ENCODE measurements at places on chromosomes 2 and 18. TPM values are rescaled to one million over a fixed set of nuclear protein-coding genes. Genes with fewer than 3 reads are reported as not detected.

DNA sequence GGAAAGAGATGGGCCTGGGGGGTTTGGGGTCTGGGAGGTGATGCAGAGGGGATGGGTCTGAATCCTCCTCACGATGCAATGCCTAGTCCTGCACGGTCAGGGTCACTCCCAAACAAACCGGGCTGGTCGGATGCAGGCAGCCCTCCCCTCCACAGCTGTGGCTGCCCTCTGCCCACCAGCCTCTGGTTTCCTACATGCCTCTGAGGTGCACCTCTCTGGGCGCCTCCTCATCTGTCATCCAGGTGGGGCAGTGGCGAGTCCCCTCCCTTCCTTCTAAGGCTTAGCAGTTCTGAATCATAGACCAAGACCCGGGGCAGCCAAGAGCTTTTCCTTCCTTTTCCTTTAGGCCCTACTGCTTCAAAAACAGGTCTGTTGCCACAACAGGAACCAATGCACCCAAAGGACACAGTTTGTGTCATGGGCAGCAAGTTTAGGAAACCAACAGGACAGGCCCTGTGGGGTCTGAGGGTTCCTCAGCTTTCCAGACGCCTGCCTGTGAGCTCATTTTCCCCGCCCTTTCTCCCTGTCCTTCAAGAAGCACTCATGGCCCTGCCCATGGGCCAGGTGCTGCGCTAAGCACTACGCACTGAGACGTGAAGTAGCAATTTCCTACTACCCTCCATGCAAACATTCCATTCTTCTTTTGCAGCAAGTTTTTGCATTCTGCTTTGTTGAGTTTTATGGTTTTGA lies 6.5 kb upstream of the MAL start:
- no peaks in the 10 kb centered on the region for H3K36me3 ChIP-seq
- DNase-seq, result no peak
- peaks cover 8% of the 10 kb centered on the region for H3K27me3 ChIP-seq
- no peak overlapping the region for H3K4me3 ChIP-seq
- no peaks in the 10 kb centered on the region for H3K4me1 ChIP-seq

DNA sequence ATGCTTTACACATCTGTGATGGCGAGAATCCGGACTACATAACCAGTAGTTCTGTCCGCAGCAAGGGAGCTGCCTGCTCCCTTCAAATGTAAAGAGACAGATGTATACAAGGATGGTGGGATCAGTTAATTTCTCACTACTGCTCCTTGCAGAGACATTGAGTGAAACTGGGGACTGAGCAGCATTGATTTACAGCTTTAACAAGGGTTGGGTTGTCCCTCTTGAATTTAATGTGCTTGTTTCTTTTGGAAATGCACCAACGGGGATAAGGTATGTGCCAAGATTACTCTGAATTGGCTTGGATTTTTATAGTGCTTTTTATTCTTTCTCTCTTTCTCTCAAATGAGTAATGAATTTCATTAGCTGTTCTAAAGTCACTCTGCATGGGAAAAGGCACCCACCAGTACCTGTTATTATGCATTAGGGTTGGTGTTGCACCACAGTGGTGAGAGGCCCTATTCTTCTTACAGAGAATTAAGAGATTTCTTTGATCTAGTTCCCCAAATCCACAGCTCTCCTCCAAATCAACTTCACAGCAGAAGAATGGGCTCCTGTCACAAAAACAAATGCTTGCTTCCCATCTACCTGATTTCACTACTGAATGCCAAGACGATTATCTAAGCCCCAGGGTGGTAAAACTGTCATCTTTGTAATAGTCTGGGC lies 107.6 kb downstream of the DOCK10 start:
- no peak overlapping the region for H3K4me3 ChIP-seq
- no peak overlapping the region for H3K27ac ChIP-seq
- peaks cover 20% of the 10 kb centered on the region for H3K4me1 ChIP-seq
- no peak for DNase-seq

DNA sequence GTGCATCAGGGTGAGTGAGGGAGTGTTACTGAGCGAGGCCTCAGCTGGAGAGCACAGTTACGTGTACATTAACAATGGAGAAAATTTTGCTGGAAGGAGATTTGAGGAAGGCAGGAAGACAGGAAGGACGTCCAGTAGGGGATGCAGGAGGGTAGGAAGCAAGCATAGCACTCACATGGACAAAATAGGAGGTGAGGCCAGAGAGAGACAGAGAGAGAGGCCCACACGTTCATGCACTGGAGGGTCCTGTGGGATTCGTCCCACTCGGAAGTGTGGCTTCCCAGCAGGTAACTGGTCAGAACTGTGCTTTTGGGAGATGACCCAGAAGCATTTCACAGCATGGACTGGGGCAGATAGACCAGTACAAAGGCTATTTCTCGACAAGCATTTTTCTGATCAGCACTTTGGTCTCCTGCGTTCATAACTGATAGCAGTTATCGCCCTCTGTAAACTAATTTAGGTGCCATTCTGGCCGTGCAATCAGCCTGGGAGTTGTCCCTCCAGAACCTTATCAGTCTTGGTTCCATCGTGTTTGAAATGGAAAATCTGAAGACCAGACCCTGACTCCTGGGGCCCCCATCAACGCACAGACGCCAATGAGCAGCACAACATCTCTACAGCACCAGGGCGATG lies 5.7 kb downstream of the LCT start:
- H3K4me1 ChIP-seq, result no peaks in the 10 kb centered on the region
- H3K27me3 ChIP-seq, result no peaks in the 10 kb centered on the region
- no peaks in the 10 kb centered on the region for H3K36me3 ChIP-seq
- H3K4me3 ChIP-seq, result no peak overlapping the region

DNA sequence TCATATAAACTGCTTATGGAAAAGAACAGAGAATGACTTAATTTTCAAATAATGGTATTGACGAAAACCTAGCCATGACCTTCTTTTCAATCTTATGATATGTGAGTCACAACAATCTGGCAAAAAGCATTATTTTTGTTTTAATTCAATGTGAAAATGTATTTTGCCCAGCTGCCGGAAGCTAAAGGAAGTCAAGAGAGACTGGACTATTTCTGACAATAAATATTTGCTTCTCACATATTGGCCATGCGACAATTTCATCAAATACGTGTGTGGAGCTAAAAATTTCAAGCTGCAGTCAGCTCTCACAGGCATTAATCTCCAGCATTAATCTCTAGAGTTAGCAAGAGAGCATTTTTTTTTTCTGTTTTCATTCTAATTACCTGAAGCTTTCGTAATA lies 881.0 kb downstream of the CPS1 start:
- no peak overlapping the region for H3K4me3 ChIP-seq
- no peak overlapping the region for H3K27ac ChIP-seq
- no peaks in the 10 kb centered on the region for H3K27me3 ChIP-seq
- no peaks in the 10 kb centered on the region for H3K36me3 ChIP-seq

Gene RFX8
- 0.16 TPM for polyA plus RNA-seq

GRCh38 chr2:85806358-85807118 lies 52.7 kb downstream of the ATOH8 start:
- no peak overlapping the region for H3K4me3 ChIP-seq
- H3K27me3 ChIP-seq, result no peaks in the 10 kb centered on the region
- no peaks in the 10 kb centered on the region for H3K4me1 ChIP-seq
- H3K27ac ChIP-seq, result no peak overlapping the region
- DNase-seq, result no peak
- no peaks in the 10 kb centered on the region for H3K36me3 ChIP-seq

Gene UBXN4
- polyA plus RNA-seq, result 31.3 TPM

Gene IL1F10
- not detected for polyA plus RNA-seq

GRCh38 chr2:110732422-110733413 lies at the start of gene ACOXL:
Gene ACOXL (plus strand): TSS chr2:110732573. CDS start chr2:110768390, 35,817 bp downstream.
- H3K27ac ChIP-seq, result no peak within 1 kb of the TSS
- DNase-seq, result no peak
- H3K4me1 ChIP-seq, result no peaks in the 10 kb centered on the region
- H3K36me3 ChIP-seq, result no peaks in the 10 kb centered on the region
- H3K4me3 ChIP-seq, result no peak within 1 kb of the TSS
- peaks cover 77% of the 10 kb centered on the region for H3K27me3 ChIP-seq

Gene TMEM198
- polyA plus RNA-seq, result not detected

Gene LCT
- polyA plus RNA-seq, result 0.03 TPM

- H3K36me3 ChIP-seq, result peaks cover 7% of the 10 kb centered on the region
- DNase-seq, result no peak
- H3K4me1 ChIP-seq, result peaks cover 3% of the 10 kb centered on the region
- no peak overlapping the region for H3K4me3 ChIP-seq
- H3K27ac ChIP-seq, result no peak overlapping the region
These were observed 107.2 kb downstream of the GALNT1 start for GRCh38 chr18:35688757-35689156.

DNA sequence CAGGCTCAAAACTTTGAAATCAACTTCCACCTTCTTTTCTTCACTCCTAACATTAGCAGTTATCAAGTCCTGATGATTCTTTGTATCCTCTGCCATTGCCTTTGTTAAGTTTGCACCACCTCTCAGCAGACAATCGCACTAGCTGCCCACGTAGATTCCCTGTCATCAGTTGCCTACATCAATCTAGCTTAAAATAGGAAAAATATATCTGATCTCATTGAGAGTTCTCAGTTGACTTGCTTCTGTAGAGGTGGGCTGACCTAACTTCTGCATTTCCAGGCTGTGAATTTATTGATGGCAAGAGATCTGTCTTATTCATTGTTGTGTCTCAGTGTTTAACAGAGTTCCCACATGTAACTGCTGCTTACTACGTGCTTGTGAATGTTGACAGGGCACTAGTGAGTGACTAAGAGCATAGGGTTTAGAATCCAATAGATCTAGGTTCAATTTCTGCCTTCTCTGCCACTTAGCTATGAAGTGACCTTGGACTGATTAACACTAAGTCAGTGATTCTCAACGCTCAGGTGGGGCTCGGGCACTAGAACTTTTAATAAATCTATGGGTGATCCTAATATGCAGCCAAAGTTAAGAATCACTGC lies 3.7 kb upstream of the INSIG2 start:
- H3K27ac ChIP-seq, result no peak overlapping the region
- peaks cover 35% of the 10 kb centered on the region for H3K27me3 ChIP-seq
- DNase-seq, result no peak
- no peak overlapping the region for H3K4me3 ChIP-seq
- no peaks in the 10 kb centered on the region for H3K36me3 ChIP-seq
- no peaks in the 10 kb centered on the region for H3K4me1 ChIP-seq

Gene NEUROD1
- polyA plus RNA-seq, result not detected

- no peaks in the 10 kb centered on the region for H3K27me3 ChIP-seq
- H3K27ac ChIP-seq, result no peak overlapping the region
- no peaks in the 10 kb centered on the region for H3K36me3 ChIP-seq
- no peak overlapping the region for H3K4me3 ChIP-seq
- H3K4me1 ChIP-seq, result peaks cover 32% of the 10 kb centered on the region
These were observed 32.4 kb downstream of the MOGAT1 start for GRCh38 chr2:222703886-222704285.

- no peak for DNase-seq
- no peaks in the 10 kb centered on the region for H3K27me3 ChIP-seq
- H3K27ac ChIP-seq, result no peak overlapping the region
These were observed 210.9 kb upstream of the SMAD7 start for GRCh38 chr18:49161627-49162026.
